NCI-H1417 treated with DMSO at 0.1 percent for 48 hours (cell line): ENCODE measurements at places on chromosomes 11 and 22.
A peak's percentile ranks its signal among the peaks of the same experiment; 100 is the strongest.

- DNase-seq = peak; percentile 12
These were observed 347.9 kb upstream of the NCAM1 start for GRCh38 chr11:112613051-112613972.

GRCh38 chr11:69101115-69101791 is 52.5 kb downstream of the TPCN2 start:
- DNase-seq = peak; percentile 13

DNA sequence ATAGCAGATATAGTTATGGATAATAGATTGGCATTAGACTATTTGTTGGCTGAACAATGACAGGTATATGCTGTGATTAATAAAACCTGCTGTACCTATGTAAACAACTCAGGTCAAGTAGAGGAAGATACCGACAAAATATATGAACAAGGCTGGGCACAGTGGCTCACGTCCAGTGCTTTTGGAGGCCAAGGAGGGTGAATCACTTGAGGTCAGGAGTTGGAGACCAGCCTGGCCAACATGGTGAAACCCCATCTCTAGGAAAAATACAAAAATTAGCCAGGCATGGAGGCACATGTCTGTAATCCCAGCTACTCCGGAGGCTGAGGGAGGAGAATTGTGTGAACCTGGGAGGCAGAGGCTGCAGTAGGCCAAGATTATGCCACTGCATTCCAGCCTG is 14.0 kb upstream of the CHKA start:
- no peak for DNase-seq

- no peak for DNase-seq
These were observed 11.1 kb downstream of the OR5A2 start for GRCh38 chr11:59415111-59415510.

- no peak for DNase-seq
These were observed 60.0 kb upstream of the NUP50 start for GRCh38 chr22:45103756-45104155.

DNA sequence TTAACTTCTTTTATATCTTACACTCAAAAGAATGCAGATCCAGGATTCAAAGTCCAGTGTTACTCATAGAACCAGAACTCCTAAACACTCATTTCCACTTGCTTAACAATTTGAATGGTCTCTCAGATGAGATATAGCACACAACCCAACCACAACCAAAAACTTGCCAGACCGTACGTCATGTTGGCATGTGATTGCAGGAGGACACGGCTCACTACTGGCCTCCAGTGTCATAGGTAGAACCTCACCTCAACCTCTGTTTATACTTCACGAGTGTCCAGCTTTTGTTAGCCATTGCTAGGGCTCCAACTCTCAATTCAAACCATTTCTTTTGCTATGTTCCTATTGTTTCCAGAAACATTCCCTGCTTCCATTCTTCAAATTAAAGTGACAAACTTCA is 58.5 kb upstream of the PDGFD start:
- DNase-seq = no peak

DNA sequence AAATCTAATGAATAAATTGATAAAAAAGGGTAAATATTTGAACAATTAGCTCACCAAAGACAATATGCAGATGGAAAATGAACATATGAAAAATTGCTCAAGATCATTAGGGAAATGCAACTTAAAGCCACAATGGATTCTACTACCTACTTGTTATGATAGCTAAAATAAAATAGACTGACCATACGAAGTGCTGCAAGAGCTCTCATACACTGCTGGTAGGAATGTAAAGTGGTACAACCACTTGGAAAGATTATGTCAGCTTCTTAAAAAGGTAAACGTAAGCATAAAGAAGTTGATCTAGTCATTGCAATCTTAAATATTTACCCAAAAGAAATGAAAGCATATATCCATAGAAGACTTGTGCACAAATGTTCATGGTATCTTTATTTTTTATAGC is 504.2 kb upstream of the ARHGAP42 start:
- DNase-seq = no peak

DNA sequence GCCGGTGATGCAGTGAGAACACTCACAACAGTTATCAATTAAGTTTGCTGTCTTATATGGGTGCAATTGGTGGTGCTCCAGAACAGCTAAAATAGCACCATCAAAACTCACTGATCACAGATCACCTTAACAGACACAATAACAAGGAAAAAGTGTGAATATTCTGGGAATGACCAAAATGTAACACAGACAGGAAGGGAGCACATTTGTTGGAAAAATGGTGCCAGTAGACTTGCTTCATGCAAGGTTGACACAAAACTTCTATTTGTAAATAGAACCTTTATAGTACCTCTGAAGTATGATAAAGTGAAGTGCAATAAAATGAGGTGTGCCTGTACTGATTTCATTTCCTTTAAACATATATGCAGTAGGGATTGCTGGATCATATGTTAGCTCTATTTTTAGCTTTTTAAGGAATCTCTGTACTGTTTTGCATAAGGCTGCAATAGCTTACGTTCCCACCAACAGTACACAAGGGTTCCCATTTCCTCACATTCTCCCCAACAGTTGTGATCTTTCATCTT is 56.7 kb upstream of the GLYATL1B start:
- no peak for DNase-seq

DNA sequence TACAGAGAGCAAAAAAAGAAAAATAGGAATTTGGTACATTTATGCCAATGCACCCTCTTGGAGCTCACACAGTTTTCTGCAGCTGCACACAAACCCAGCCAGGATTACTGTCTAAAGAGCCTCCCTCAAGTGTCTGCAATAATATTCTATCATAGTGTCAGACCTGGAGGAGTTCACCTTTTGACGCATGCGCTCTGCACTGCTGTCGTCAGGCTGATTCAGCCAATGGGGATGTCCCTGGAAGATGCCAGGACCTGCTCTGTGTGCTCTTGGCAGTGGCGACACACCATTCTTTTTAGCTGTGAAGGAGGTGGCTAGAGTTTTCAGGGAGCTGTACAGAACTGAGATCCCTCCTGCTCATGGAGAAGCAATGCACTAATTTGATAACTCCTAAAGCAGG is 249.0 kb upstream of the KIRREL3 start:
- DNase-seq = no peak

- DNase-seq = no peak
These were observed 20.4 kb downstream of the ZNRF3 start for GRCh38 chr22:28903729-28904128.

DNA sequence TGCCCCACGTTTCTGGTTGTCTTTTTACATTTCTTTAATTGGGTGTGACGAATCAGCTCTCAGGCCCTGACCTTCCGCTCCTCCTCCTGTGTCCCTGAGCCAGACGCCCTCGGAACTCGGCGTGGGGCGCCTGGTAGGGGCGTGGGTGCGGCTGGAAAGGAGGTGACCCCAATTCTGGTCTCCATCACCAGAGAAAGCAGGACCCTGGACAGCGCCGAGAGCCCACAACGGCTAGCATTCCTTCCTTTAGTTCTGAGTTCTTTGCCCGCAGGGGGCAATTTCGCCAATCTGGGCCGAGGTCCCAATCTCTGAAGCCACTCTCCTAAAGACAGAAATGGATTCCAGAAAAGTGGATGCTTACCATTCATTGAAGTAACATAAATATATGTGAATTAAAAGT is 11.7 kb upstream of the RBMXL2 start:
- no peak for DNase-seq

- DNase-seq = no peak
These were observed 5.0 kb upstream of the SERHL2 start for GRCh38 chr22:42548597-42549330.

DNA sequence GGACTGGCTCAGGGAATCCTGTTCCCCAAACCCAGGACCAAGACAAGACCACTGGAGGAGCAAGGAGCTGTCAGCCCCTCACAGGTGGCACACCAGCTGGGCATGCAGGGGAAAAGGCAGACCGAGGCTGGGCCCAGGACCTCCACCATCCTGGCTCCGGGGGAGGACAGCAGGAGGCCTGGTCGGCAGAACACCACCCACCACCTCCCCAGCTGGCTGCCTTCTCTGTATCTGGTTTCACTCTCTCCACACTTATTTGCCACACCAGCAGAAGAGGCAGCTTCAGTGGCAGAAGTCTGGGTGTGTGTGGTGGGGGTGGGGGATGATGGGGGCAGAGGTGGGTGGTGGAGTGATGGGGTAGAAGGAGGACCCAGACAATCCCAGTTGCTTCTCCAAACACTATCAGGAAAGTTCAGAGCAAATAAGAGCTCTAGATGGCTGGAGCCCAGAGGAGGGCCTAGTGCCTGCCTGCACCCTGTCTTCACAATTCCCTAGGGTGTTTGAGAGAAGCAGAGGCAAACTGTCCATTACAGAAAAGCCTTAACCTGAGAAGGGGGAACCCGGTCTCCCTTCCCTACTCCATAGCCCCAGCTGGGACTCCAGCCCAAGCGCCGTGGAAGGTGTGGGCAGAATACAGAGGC is 51.9 kb upstream of the CDON start:
- DNase-seq = no peak

- DNase-seq = no peak
These were observed at the start of gene GRK2 for GRCh38 chr11:67266449-67267187. Gene GRK2, plus strand, starts transcription at chr11:67266473. Its CDS starts 227 bp downstream, at chr11:67266700.

- DNase-seq = no peak
These were observed 8.0 kb downstream of the CAPN5 start for GRCh38 chr11:77074626-77075221.

DNA sequence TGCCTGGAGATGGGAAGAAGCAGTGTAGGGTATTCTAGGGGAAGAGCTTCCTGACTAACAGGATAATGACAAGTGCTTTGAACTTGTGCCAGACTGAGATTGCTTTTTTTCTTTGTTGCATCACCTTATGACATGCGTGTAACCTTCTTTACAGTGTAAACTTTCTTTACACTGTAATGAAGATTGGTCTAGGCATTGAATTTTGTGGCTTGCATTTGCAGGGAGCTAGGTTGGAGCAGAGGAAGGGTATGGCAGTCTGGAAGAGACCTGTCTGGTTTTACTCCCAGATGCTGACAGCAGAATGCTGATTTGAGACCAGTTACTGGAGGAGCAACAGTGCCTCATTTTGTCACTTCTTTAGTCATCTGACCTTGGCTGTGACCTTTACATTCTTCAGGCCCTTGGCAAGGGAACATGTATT is 5.6 kb downstream of the DDB2 start:
- DNase-seq = no peak

DNA sequence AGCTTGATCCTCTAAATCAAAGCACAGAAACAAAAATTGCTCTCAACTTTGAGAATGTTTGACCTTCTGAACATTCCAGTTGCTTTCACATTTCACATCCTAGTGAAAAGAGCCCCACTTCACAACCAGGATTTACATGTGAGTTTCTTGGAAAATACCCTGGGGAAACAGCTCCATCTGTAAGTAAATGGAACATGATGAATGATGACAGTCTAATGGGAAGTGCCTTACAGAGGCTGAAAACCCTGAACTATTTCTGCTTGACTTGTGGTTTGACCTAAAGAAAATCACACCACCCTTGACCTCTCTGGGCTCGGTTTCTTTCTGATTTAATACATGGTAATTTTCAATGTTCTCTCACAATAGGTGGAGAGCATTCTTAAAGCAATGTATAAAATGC is 499.4 kb upstream of the API5 start:
- no peak for DNase-seq

DNA sequence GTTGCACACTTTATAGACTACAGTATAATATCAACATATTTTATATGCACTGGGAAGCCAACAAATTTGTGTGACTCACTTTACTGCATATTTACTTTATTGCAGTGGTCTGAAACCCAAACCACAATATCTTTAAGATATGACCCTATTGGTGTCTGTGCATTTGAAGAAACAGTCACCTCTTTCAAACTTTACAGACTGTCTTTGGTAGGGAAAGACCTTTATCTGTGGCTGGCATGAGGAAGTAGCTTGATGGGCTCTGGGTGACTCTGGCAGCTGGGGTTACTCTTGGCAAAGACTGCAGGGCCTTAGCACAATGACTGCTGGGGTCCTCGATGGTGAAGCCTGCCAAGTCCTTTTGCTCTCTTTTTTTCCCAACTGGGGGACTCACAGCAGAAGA is 21.3 kb upstream of the ABTB2 start:
- no peak for DNase-seq

- DNase-seq = no peak
These were observed 67.1 kb upstream of the TSPAN18 start for GRCh38 chr11:44659641-44660040.

GRCh38 chr11:67482275-67482826 is 475 bp upstream of the AIP start:
- no peak for DNase-seq

- DNase-seq = no peak
These were observed 677.4 kb upstream of the ARHGAP42 start for GRCh38 chr11:100009728-100010127.

- DNase-seq = no peak
These were observed 22.4 kb upstream of the LRRC32 start for GRCh38 chr11:76692956-76693355.

DNA sequence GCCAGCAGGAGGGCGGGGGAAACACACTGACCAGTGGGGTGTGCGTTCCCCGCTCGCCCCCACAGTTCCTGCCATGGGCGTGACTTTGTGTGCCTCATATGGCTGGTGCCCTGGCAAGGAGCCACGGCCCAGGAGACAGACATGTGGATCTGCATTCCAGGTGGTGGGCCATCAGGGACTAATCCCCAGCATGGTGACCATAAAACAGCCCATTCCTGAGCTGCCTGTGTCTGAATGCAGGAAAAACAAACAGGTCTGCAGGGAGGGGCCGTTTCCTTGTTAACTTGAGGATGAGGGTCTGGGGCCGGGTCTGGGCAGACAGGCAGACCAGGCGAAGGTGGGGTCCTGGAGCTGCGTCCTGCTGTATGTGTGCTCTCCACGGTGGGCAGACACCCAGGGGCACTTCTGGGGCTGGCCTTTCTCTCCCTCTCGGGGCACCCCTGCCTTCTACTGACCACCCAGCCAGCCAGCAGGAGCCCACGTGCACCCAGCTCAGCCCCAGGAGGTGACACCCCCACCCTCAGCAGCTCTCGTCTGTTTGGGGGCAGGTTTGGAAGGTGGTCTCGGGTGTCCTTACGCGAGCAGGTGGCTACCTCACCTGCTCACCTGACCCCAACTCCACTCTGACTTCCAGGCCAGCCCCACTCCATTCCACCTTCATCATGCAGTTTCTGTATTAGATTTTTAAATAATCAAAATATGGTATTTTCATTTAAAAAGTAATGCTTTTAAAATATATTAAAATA is 120.3 kb downstream of the KCNQ1OT1 start:
- DNase-seq = no peak

GRCh38 chr11:62186195-62186594 is 3.8 kb upstream of the SCGB1D1 start:
- no peak for DNase-seq
